ENCODE measurements at places on chromosomes 5 and 9.

GRCh38 chr5:75142566-75143136 is 90.3 kb upstream of the GCNT4 start:
- no peaks in the 10 kb centered on the region for H3K27me3 ChIP-seq
- no peaks in the 10 kb centered on the region for H3K36me3 ChIP-seq
- peak overlapping the region; percentile 73 for H3K4me3 ChIP-seq

DNA sequence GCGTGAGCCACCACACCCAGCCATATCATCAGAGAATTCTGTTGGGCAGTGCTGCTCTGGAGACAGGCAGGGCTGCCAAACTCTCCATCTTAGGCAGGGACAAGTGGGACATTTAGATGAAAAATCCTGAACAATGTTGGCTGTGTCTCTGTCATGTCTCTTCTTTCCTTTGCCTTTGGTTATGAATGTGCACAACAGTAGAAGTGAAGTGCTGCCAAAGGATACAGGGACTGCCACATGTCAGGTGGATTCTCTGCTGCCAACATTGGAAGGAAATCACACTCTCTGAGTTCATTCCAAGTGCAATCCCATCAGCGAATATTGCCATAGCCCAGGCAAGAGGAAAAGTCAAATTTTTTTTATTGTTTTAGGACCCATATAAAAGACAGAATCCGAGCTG is 348.8 kb downstream of the TRPM3 start:
- no peak for DNase-seq
- no peaks in the 10 kb centered on the region for H3K36me3 ChIP-seq
- no peak overlapping the region for H3K27ac ChIP-seq
- no peaks in the 10 kb centered on the region for H3K27me3 ChIP-seq

- no peaks in the 10 kb centered on the region for H3K36me3 ChIP-seq
- H3K27ac ChIP-seq: no peak overlapping the region
- no peaks in the 10 kb centered on the region for H3K27me3 ChIP-seq
- H3K4me1 ChIP-seq: peaks cover 5% of the 10 kb centered on the region
Measured at GRCh38 chr9:93128011-93128714, 5.9 kb downstream of the NINJ1 start.

DNA sequence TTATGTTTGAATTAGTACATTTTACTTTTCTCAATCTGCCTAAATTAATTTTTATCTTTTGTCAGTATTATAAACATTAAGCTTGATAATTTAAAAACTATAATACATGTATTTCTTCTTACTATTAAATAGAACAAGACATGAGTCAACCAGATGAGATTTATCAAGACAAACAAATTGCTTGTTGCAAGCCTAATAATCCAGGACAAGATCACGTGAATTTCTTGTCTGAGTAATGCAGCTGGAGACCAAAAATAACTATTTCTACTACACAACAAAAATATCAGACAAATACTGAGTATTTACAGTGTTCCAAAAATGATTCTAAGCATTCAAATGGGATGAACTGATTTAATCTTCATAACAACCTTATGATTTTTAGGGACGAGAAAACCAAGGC is 339.1 kb upstream of the PRR16 start:
- H3K4me1 ChIP-seq: no peaks in the 10 kb centered on the region
- no peak overlapping the region for H3K4me3 ChIP-seq
- H3K36me3 ChIP-seq: no peaks in the 10 kb centered on the region

- no peak overlapping the region for H3K27ac ChIP-seq
- no peaks in the 10 kb centered on the region for H3K4me1 ChIP-seq
- no peaks in the 10 kb centered on the region for H3K36me3 ChIP-seq
- H3K4me3 ChIP-seq: no peak overlapping the region
Measured at GRCh38 chr9:127177231-127177630, 54.8 kb upstream of the ANGPTL2 start.

DNA sequence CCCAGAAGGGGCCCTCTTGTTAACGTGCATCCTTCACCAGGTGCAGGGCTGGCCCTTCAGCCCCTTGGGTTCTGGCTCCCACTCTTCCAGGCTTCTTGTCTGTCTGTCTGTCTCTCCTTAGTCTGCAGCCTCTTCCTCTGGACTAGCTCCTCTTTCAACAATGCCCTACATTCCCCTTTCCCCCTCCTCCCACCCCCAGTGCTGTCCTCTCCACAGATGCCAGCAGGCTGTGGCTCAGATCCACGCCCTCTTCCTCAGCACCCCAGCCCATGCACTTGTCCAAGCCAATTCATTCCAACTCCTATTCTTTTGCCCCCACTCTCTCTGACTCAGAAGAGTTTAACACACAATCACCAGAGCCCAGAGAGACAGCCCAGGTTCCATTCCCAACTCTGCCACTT is 45.2 kb upstream of the ALDH1B1 start:
- H3K4me1 ChIP-seq: peaks cover 24% of the 10 kb centered on the region
- no peaks in the 10 kb centered on the region for H3K36me3 ChIP-seq
- peak overlapping the region; percentile 33 for H3K4me3 ChIP-seq
- peak; percentile 66 for DNase-seq
- H3K27me3 ChIP-seq: no peaks in the 10 kb centered on the region

- H3K27ac ChIP-seq: no peak overlapping the region
- no peaks in the 10 kb centered on the region for H3K36me3 ChIP-seq
- no peak overlapping the region for H3K4me3 ChIP-seq
- H3K27me3 ChIP-seq: no peaks in the 10 kb centered on the region
- DNase-seq: peak; percentile 88
- H3K4me1 ChIP-seq: peaks cover 8% of the 10 kb centered on the region
Measured at GRCh38 chr9:91033797-91034196, 232.2 kb downstream of the SYK start.

DNA sequence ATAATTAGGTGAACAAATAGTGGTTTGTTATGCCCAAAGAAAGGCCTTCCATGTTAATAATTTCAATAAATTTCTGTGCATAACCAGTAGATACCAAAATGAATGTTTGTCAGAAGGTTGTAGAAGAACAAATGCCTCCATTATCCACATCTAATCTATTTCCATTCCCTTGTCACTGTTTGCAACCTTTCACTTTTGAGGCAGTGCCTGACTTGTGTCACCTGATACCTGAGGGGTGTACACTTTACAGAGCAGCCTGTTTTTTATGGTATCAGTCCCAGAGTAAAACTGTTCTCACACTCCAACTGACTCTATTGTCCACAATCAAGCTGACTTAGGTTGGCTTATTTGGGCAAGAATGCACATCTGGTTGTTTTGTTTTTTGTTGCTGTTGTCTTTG is 40.1 kb downstream of the FREM1 start:
- H3K4me3 ChIP-seq: no peak overlapping the region
- H3K4me1 ChIP-seq: peaks cover 3% of the 10 kb centered on the region
- peak overlapping the region; percentile 36 for H3K27ac ChIP-seq
- H3K36me3 ChIP-seq: no peaks in the 10 kb centered on the region

DNA sequence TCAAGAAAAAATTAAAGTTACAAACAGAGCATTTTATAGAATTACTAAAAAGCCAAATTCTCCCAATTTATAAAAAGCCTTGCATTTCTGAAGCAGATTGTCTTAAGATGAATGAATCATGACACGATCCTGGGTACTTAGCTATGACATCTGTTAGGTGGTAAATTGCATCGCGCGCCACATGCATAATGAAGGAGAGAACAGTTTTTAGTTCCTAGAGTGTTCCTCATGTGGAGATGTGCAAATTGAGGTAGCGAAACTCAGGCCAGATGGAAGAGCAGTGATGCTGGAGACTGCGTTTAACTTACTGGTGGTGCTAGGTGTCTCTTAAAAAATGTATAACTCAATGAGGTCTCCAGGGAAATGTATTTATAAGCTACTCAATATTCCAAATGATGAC is 516.1 kb downstream of the EFNA5 start:
- H3K36me3 ChIP-seq: no peaks in the 10 kb centered on the region
- H3K27ac ChIP-seq: no peak overlapping the region
- no peak overlapping the region for H3K4me3 ChIP-seq
- H3K4me1 ChIP-seq: no peaks in the 10 kb centered on the region
- no peaks in the 10 kb centered on the region for H3K27me3 ChIP-seq
- no peak for DNase-seq

DNA sequence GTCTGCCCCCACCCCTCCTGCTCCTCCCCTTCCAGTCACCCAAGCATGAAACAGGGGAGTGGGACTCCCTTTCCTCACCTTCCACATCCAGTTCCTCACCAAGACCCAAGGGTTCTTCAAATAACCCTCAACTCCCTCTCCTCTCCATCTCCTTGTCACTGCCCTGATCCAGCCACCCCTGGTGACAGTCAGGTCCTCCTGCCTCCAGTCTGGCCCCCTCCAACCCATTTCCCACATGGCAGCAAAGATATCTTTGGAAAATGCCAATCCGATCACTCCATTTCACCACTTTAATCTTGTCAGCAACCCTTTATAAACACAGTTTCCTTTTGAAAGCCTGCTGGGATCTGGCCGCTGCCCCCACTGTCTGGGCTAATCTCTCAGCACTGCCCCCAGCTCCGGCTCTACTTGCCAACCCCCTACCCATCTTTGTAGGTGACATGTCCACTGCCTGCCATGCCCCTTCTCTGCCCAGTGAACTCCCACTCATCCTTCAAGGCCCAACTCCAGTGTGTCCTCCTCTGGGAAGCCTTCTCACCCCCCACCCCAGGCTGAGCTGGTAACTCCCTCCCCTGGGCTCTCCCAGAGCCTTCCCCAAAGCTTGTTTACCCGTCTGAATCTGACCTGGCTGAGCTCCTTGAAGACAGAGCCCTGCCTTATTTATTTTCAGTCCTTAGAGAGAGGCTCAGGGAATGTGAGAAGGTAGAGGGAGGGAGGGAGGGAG is 781 bp upstream of the MYOZ3 start:
- H3K4me1 ChIP-seq: peaks cover 15% of the 10 kb centered on the region
- H3K36me3 ChIP-seq: no peaks in the 10 kb centered on the region
- peak; percentile 70 for DNase-seq
- H3K27ac ChIP-seq: no peak overlapping the region
- no peaks in the 10 kb centered on the region for H3K27me3 ChIP-seq

GRCh38 chr9:13165956-13166355 is 113.5 kb downstream of the MPDZ start:
- no peaks in the 10 kb centered on the region for H3K4me1 ChIP-seq
- no peak overlapping the region for H3K4me3 ChIP-seq
- DNase-seq: no peak
- H3K27me3 ChIP-seq: no peaks in the 10 kb centered on the region

DNA sequence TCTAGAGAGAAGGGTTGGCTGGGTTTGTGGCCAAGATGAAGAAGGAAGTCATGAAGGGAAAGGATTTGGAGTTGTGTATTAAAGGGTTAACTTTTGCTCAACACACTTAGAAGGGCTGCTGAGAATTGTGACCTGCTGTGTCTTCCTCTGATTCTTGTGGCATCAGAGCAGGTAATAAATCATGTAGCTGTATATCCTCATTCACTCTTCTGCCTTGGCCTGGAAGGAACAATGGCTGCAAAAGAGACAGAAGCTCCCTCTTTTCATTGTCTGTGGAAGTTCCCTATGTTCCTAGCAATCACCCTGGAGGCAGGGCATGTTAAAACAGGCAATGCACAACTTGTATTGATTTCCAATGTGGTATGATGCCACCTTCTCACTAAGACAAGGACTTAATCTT is 159.1 kb downstream of the LRRC70 start:
- no peak for DNase-seq
- H3K4me3 ChIP-seq: no peak overlapping the region
- H3K27ac ChIP-seq: no peak overlapping the region

DNA sequence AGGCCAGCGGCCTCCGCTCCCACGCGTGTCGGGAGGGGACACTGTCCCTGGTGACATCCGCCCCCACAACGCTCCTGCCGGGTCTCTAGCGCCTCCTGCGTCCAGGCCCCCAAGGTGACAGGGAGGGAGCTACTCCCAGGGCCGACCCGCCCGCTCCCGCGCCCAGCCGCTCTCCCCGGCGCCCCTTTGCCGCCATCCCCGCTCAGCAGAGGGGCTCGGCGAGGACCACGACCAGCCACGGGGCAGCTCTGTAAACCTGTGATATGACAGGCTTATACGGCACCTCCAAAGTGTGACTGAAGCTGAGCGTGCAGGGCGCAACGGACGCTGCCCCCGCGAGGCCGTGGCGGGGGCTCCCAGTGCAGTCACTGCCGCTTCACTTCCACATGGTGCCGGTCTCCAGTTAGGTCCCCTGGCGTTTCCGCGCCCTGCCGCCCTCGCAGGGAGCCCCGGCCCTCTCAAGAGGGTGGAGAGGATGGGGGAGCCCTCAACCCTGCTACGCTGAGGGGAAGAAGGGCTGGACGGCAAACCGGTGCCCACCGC is 978 bp upstream of the ADCY2 start:
- peaks cover 4% of the 10 kb centered on the region for H3K4me1 ChIP-seq
- H3K27me3 ChIP-seq: peaks cover 6% of the 10 kb centered on the region
- no peaks in the 10 kb centered on the region for H3K36me3 ChIP-seq
- H3K27ac ChIP-seq: no peak overlapping the region
- peak; percentile 88 for DNase-seq

DNA sequence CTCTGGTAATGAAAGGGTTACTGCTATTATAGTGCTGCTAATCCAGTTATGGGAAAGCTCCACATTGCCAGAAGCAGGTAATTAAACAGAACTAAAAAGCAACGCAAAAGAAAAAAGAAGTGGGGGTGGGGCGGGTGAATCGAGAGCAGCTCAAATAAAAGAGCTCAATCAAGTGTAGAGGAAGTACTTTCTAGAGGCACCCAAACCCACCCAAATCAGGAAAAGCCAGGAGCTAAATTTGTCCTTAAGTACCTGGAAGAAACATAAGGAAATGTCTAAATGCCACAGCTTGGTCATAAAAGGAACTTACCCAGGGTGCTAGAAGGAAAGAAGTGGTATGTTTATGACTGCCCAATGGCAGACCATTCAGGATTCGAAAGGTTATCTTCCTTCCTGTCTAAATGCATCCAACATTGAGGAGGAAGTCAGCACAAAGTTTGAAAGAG is 2.4 kb upstream of the RNF145 start:
- H3K4me3 ChIP-seq: no peak overlapping the region
- no peak overlapping the region for H3K27ac ChIP-seq
- no peaks in the 10 kb centered on the region for H3K36me3 ChIP-seq
- H3K27me3 ChIP-seq: no peaks in the 10 kb centered on the region
- no peak for DNase-seq

DNA sequence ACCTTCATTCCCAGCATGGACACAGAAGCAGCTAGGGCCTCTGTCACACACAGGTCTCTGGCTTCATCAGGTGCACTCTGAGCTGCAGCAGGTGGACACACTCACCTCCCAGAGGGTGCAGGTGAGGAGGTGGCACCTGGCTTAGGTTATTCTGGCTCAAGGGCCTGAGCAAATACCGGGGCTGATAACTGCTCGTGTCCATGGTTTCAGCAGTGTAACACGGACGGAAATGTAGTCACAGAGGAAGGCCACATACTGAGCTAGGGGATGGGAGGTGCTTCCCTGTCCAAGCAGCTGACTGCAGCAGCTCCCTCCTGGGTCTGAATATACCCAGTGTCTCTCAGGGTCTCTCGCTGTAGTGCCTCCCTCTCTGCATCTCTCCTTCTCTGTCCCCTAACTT is 5.7 kb downstream of the PHF2 start:
- no peak overlapping the region for H3K4me3 ChIP-seq
- H3K27ac ChIP-seq: no peak overlapping the region
- peaks cover 4% of the 10 kb centered on the region for H3K36me3 ChIP-seq
- peak; percentile 44 for DNase-seq
- H3K4me1 ChIP-seq: peaks cover 14% of the 10 kb centered on the region

All from endodermal cell (in vitro differentiated cells).